ENCODE measurements at places on chromosomes 11 and 22.

DNA sequence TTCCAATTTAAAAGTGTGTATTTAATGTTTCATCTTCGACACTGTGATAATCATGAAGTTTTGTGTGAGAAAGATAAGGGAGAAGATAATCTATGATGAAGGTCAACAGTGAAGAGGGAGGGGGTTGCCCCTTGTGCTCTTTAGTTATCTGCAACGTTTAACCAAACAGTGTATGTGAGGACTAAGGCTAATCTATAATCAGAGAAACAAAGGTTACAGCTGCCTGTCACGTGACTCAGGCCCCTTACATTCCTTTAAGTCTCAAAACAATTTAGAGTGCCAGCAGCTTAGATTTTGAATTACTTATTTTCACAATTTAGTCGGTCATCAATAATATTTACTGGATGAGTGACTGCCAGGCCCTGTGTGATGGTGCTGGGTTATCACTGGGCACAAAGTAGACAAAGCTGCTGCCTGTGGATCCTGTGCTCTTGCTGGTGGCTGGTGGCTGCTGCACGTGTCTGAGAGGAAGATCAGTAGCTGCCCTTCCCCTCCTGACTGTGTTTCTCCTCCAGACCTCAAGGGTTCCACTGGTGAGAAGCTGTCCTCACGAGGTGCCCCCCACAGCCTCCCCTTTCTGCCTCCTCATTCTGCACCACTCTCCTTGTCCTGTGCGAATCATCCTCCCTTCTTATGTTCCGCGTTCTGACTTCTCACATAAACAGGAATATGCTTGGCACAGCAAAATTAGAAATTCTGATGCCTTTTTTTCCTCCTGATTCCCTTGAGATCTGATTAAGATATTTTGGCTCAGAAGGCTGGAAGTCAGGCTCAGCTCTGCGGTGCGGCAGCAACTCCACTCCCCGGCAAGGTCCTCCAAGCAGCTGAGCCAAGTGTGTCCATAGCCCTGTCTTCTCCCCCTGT, 331.1 kb upstream of the B3GAT1 start:
- no peak for DNase-seq

GRCh38 chr11:108035690-108036089, 27.0 kb downstream of the CUL5 start:
- DNase-seq, result no peak

DNA sequence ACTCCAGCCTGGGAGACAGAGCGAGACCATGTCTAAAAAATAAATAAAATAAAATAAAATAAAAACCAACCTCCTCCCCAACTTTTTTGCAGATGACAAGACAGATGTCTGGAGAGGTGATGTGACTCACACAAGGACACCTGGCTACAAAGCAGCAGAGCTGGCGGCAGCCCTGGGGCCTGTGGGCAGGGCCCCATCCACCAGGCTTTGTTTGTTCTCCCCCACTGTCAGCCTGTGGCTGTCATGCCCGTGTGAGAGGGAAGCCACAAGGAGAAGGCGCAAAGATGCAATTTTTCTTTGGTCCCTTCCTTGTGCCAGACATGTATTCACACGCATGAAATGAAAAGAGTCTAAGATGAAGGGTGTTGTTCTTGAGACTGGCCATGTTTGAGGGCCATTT, 16.6 kb downstream of the CD59 start:
- DNase-seq, result no peak

- DNase-seq, result peak; percentile 39
Observed at GRCh38 chr11:75142714-75143419, 8.0 kb upstream of the SLCO2B1 start.

- DNase-seq, result no peak
Observed at GRCh38 chr11:101741479-101742175, 157.8 kb upstream of the TRPC6 start.

GRCh38 chr22:28024422-28024888, 105.4 kb upstream of the PITPNB start:
- no peak for DNase-seq

GRCh38 chr11:76878014-76878413, 17.3 kb downstream of the ACER3 start:
- no peak for DNase-seq

DNA sequence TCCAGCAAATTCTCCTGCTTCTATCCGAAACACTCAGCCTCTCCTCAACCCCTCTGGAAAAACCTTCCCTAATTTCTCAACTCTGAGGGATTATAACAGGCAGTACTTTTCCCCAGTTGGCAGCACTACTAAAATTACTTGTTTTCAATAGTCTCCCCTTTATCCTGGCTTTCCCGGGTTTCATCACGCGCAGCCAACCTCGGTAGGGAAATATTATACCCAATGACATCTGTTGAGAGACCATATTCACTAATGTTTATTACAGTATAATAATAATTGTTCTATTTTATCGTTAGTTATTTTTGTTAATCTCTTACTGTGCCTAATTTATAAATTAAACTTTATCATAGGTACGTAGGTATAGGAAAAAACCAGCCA, 330 bp upstream of the POLD3 start:
- DNase-seq, result no peak

DNA sequence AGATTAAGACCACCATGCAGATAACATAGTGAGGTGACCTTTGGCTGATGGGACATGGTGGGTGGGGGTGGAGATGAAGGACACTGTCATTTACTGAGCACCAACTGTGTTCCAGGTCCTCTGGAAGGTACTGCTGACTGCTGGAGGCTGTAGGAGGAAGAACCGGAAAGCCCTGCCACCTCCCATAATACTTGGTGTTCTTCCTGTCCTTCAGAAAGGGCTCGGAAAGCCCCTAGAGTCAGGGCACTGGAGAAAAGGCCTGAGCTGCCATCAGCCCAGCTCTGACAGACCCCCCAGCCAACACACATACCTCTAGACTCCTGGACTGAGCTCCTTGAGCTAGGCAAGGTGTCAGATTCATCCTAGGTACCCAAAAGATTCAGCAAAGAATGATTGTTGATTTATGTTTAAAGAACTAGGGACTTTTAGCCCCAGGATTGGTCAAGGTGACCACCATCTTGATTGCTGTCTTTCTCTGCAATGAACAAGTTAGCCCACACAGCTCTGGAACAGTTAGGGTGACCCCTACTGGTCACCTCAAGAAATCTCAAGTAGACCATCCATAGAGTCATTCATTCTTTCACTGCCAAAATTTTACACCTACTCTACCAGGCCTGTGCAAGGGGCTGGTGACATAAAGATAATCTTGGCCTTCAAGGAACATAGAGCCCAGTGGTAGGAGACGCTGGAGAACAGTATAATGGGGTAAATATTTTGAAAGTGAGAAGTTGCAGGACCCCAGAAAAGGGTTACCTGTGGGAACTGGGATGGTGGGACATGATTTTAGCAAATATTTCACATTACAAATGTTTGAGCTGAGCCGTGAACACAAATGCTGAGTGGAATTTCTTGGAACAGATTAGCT, 39.4 kb downstream of the IRAG1 start:
- no peak for DNase-seq

- DNase-seq, result no peak
Observed at GRCh38 chr22:29071261-29072045, 1.4 kb upstream of the KREMEN1 start.

DNA sequence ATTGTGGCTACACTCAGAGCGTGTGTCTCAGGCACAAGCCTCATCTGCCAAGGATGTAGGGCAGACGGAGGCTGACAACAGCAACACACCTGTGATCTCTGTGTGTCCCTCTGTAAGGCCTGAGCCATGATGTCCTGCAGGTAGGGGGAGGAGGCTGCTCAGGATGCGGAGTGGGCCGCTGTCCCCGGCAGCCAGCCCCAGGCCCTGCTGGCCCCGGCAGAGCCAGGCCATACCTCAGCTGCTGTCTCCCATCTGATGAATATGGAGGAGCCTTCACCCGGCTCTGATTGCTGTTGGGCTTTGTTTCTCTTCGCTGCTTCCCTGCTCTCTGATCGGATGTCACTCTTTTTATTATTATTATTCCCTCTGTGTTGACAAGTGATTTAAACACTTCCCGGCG, 83.6 kb upstream of the NCAM1 start:
- no peak for DNase-seq

DNA sequence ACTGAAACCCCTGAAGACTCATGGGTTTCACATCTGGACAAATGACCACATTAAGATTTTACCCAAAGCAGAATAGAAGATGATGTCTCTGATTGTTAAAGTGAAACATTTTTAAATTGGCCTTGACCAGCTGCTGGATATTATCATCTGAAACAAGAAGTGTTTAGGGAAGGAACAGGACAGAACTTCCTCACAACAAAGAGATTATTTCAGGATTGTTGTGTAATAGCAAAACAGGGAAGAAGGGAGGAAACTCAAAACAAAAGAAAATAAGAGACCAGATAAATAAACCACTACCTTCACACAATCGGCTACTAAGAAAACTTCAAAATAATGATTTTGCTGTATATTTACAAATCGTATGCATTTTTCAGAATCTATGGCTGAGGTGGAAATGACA, 319.2 kb upstream of the API5 start:
- DNase-seq, result no peak

DNA sequence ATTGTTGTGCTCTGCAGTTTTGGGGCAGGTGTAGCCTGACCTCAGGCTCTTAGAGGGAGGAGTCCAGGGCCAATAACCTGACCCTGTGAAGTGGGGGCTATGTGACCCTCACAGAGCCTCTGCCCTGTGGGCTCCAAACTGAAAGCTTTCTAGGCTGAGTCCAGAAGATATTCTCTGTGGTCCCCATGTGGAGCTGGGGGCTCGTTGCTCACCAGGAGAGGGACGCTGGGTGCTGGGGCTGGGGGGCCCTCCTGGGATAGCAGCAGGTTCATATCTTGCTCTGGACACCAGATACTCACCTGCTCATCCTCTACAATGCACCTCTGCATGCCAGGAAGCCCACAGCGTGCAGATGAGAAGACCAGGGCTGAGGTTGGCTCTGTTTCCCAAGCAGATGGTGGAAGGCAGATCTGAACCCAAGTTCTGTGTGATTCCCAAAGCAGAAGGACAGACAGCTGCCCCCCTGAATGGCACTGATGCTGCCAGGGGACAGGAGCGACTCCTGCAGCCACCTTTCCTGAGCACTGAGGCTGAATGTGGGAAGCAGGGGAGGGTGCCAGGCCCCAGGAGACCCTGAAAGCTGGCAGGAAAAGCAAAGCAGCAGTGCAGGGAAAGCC, 1022.0 kb downstream of the TBC1D22A start:
- no peak for DNase-seq

DNA sequence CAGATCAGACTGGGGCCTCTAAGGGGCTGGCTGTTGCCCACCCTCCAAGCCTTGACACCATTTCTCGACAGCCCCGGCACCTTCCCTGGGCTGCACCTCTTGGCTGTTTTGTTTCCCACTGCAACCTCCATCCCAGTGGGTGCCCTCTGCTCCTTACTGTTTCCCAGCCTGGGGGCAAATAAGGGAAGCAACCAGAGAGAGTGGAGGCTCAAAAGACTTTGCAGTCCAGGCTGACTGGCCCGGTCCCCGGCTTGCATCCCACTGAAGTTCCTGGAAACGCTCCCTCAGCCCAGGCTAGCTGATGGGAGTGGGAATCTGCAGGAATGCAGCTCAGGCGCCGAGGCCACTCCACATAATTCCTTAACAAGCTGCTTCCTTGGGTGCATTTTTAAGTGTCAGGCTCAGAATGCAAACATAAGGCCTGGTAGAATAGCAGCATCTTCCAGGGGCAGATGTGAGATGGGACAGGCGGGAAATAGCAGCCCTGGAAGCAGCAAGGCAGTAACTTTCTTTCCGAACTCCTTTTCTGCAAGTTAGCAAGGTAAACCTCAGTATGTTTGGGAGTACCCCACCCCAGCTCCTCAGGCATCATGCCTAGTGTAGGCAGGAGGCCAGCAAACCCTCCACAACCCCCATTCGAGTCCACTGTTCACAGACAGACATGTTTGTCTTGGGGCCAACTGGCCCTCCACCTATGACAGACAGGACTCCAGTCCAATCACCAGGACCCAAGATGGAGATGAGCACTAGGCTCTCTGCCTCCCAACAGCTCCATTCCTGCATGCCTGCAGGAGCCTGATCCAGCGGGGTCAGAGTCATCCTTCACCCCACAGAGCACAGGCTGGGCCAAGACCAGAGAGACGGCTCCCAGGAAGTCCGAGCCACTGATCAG, 39.3 kb downstream of the RPL27A start:
- DNase-seq, result no peak

DNA sequence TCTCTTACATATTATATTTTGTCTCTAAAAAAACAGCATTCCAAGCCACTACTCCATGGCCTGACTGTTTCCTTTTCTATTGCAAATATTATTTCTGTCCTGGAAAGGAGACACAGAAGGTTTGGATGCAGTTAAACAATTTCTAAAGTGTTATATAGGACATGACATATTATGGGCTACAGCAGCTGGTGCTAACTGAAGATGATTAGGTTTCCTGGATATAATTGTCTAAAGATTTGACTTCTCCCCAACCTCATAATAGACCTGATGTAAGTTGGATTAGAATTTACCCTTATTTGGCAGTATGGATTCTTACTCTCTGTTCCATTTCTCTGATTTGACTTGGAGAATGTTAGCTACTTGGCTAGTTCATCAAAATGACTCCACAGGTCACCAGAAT, 90.2 kb downstream of the BBOX1 start:
- DNase-seq, result no peak

DNA sequence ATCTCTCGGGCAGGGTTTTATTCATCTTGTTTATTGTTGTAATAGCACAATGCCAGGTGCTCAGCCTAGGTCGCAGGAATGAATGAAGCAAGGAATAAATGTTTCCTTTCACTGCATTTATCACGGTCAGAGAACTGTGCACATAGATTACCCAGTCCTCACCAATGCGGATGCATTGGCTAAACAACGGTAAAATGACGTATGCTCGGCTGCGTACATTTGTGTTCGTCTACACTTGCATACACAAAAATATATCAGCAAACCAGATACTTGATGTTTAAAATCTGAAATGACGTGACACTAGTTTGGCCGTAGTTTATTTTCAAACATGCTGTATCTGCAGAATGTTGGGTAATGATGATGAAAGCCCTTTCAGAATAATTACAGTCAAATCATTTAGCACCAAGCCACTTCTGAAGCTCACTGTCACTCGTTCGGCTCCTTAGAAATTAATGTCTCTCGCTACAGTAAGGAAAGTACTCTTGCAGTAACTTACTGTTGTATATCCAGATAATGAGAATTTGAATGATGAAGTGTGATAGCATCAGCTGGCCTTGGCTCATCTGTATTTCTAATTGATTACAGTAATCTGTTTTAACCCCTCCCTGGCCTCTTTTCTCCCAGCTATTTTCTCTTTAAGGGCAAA, 268.9 kb downstream of the LRRC4C start:
- DNase-seq, result no peak

DNA sequence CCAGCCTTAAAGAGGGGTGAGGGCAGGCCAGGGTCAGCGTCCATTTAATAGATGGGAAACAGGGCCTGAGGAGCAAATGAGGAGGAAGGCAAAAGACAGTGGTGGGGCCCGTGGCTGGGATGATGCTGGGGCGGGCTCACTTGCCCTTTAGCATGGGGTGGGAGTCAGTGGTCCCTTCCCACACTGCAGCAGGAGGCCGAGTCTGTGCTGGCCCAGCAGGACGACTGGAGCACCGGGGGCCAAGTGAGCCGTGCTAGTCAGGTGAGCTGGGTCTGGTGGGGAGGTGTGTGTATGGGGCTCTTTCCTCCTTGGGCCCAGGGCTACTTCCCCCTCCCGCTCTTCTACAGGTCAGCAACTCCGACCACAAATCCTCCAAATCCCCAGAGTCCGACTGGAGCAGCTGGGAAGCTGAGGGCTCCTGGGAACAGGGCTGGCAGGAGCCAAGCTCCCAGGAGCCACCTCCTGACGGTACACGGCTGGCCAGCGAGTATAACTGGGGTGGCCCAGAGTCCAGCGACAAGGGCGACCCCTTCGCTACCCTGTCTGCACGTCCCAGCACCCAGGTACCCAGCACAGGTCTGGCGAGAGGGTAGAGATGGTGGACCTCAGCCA, 12.8 kb downstream of the SCYL1 start:
- DNase-seq, result no peak

Data from stimulated activated CD8-positive, alpha-beta memory T cell treated with anti-CD3 and anti-CD28 coated beads, Interleukin-7, amount 100 ng/mL, for 24 hours (primary cell).